ENCODE measurements at places on chromosomes 2 and 18. TPM values are rescaled to one million over a fixed set of nuclear protein-coding genes. Genes with fewer than 3 reads are reported as not detected.

DNA sequence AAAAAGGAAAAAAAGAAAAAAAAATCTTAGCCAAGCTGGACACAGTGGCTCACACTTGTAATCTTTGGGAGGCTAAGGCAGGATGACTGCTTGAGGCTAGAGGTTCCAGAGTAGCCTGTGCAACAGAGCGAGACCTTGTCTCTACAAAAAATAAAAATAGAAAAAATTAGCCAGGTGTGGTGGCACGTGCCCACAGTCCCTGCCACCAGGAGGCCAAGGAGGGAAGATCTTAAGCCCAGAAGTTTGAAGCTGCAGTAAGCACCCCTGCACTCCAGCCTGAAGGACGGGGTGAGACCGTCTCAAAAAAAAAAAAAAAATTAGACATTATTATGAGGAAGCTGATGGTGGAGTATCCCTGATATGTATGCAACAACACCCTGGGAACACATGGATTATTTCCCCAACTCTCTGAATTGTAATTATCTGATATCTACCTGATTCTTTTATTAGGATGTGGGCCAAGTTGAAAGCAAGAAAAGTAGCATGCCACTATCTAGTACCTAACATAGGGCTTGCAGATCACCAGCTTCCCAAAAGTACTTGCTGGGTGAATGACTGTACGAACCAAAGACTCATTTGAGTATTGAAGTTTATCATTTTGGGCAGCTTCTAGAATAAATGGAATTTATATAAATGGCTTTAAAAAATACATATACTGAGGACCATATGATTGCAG is 140.9 kb downstream of the TCF4 start:
- no peak for DNase-seq

DNA sequence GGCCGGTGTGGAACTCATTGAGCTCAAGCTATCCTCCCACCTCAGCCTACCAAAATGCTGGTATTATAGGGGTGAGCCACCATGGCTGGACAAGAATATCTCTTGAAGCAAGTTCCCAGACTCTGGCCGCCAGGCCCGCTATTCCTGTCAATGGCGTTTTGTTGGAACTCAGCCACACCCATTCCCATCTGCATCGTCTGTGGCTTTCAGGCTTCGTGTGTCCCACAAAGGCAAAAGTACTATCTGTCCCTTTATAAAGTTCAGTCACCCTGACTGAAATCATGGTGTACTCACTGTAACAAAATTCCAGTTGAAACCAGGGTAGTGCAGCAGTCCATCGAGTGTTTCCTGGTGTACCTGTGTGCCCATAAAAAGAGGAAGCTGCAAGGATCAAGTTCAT is 96.7 kb downstream of the SH3BP4 start:
- DNase-seq, result no peak

Gene SPRED2
- 43.9 TPM for total RNA-seq

GRCh38 chr2:46778511-46778910 is 137.1 kb downstream of the MCFD2 start:
- no peak for DNase-seq

Gene APOB
- 0.53 TPM for total RNA-seq

DNA sequence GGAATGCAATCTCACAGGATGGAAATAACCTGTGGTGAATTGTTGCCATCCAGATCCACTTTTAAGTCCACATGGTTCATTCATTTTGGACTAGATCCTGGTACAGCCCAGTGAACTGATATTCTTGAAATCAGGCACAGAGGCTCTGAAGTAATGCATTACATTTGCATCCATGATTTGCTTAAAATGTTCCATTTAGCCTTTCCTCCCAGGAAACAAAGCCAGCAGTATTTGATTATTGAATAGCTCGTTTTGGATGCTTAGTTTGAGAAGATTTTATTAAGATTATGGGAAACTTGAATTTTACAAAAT is 995.8 kb upstream of the CDH2 start:
- DNase-seq, result no peak

Gene OSBPL1A
- total RNA-seq, result 50.6 TPM

Gene OTOS
- total RNA-seq, result not detected

Gene CNTNAP5
- not detected for total RNA-seq

DNA sequence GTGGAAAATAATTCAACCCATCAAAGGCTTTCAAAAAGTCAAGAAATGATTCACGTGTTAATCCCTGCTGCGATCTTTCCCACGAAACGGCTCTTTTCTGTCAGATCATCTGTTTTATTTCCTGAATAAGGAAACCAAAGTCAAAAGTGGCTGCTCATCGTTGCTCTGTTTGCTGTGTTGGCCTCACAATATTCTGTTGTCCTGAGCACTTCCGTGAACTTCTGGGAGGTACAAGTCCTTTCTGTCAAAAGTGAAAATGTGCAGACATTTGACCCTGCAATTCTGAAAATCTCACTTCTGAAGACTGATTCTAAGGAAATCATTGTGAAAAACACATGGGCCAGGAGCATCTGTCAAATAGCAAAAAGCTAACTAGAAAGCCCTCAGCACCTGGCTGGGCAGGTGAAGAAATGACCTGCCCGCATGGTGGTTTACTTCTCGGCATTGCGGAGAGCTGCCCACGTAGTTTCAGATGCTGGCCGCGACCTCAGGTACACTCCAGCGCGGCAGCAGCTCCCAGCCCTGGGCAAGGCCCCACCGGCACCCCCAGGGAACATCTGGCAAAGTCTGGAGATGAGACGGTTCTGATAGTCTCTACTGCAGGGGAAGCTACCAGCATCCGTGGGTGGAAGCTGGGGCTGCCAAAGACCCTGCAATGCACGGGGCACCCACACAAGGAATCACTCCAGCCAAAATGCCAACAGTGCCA is 31.9 kb upstream of the GPC1 start:
- no peak for DNase-seq

DNA sequence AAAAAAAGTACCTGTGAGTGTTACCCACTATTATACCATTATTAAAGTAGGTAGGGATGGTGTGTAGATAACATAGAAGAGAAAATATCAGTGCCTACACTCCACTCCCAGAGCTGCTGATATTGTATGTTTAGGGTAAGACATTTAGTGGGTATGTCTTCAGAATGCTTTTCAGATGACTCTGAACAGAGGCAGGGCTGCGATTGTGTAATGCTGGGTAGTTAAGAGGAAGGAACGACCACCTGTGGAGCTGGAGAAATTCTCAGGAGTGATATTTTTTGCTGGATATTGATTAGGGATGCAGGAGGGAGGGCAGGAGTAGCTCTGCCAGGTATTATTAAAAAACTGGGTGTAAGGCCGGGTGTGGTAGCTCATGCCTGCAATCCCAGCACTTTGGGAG is 2.8 kb downstream of the CNOT11 start:
- DNase-seq, result no peak

DNA sequence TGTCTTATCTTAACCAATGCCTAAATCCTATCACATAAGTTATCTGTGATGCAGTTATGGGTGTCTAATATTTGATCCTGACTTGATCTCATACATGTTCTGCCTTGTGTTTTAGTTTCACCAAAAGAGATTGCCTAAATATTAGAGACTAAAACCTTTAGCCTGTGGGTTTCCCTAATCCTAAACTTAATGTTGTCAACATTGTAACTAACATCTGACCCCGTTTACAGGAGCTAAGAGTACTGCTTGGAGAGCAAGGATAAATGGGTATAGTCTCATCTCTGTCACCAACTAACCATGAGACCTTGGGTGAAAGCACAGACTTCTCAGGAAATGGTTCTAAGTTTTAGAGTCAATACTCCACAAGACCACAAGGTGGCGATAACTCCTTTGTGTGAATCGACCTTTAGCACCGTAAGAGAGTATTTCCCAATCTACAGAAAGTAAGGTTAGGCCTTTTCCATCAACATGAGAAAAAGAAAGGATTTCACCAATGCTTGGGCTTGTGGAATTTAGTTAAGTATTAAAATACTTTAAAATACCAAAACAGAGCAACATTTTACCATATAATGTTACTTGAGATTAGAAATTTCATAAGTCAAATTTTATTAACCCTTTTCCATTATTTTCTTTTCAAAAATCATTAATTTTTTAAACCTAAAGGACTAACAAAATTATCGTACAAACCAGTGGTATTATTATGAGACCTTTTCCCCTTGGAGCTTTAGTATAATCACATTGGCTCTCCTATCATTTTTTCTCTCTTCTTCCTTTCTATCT is 60.5 kb downstream of the G6PC2 start:
- no peak for DNase-seq

- peak; percentile 66 for DNase-seq
These were observed 59.5 kb downstream of the ABCG8 start for GRCh38 chr2:43898134-43898837.

- DNase-seq, result no peak
These were observed 77.9 kb downstream of the EML6 start for GRCh38 chr2:54801352-54801751.

Gene GFPT1
- 59.9 TPM for total RNA-seq

DNA sequence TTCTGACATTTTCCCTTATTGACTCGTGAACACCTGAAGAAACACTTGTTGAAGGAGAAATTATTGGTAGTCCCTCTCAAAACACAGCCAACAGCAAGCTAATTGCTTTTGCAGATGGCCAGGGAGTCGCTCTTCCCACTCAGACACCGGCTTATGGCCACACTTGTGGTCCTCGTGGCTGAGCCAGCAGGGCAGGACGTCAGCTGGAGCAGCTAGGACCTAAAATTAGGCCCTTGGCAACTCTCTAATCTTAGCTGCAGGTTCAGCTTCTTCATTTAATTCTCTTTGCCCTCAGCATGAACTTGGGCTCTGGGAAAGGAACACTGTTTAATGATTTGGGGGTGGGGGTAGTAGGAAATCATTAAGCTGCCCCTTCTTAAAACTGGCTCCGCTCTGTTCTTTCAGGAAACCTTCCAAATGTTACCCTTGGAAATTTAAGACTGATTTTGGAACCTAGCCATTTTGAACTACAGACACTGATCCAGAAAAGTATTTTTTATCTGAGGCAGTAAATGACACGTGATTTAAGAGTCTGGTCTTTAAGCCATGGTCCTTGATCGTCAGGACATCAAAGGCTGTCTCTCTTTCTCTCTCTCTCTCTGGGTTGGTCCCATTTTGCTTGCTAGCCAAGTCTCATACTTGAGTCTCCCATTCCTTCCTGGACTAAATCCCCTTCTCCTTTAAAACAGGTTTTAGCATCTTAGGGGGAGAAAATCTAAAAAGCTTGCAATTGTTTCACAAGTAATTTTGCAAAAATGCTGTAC is 77.5 kb downstream of the CDK15 start:
- DNase-seq, result no peak

- no peak for DNase-seq
These were observed 62.8 kb downstream of the DCC start for GRCh38 chr18:52402814-52403213.

DNA sequence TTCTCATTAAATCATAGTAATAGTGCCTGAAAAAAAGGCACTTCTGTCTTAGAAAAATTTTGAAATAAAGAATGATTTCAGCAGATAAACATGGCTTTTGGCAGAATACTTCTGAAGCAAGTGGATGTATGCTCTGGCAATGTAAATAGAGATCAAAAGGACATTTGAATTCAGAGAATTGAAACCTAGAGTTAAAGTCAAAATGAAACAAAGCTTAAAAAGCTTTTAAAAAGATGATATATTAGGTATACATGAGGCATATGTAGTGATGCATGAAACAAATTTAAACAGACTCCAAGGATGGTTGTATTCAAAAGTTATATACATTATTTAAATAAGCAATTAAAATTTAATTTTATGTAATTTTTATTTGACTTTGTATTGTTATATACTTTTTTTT is 1344.5 kb upstream of the TMEFF2 start:
- no peak for DNase-seq

DNA sequence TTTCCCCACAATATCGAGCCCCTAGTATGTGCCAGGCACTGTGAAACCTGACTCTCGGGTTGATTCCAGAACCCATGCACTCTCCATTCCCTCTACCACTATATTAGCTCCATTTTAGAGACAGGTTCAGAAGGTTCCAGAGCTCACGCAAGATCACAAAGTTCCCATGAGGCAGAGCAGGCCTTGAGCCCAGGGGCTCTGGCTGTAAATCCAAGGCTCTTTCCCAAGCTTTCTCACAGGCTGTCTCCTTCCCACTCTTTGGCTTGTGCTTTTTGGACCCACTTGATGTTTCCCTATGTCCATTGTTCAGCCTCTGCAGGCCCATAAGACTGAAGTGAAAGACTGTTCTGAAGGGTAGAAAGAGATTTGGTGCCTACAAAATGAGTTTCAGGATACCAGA is 15.7 kb downstream of the KIAA2012 start:
- no peak for DNase-seq

DNA sequence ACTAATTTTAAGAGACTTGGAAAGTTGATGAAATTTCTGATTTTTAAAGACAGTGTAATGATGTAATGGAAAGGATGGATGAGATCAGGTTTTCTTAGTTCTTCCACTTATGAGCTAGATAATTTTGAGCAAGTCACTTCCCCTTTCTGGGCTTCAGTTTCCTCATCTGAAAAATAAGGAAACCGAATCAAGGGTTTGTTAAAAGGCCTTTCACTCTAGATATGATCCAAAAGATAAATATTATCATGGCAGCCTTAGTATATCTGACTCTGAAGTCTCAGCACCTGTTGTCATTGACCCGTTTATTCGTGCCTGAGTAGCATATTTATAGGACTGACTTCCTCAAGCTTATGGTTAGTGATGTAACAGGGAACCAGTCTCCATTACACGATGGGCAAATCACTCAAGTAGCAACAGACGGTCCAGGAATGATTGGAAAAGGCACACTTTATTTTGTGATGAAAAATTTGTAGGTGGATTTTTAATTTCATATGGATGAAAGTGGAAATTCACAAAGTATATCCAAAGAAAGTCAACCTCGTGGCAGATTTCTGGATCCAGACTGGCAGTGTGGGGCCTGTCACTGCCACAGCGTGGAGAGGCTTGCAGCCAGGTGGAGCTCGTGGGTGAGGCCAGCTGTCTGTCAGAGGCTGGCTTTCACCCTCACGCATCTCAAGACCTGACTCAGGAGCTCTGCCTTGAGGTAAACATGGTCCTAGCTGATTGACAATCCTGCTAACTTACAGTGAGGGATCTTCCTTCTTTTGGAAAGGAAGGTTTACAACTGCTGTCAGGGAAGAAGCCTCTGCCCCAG is 137.9 kb upstream of the CXCR4 start:
- DNase-seq, result no peak

GRCh38 chr18:56709463-56709862 is 58.3 kb downstream of the WDR7 start:
- no peak for DNase-seq

- DNase-seq, result no peak
These were observed 52.7 kb downstream of the CCDC68 start for GRCh38 chr18:54906331-54907185.

GRCh38 chr18:69978732-69979715 is 31.4 kb upstream of the CD226 start:
- DNase-seq, result no peak

DNA sequence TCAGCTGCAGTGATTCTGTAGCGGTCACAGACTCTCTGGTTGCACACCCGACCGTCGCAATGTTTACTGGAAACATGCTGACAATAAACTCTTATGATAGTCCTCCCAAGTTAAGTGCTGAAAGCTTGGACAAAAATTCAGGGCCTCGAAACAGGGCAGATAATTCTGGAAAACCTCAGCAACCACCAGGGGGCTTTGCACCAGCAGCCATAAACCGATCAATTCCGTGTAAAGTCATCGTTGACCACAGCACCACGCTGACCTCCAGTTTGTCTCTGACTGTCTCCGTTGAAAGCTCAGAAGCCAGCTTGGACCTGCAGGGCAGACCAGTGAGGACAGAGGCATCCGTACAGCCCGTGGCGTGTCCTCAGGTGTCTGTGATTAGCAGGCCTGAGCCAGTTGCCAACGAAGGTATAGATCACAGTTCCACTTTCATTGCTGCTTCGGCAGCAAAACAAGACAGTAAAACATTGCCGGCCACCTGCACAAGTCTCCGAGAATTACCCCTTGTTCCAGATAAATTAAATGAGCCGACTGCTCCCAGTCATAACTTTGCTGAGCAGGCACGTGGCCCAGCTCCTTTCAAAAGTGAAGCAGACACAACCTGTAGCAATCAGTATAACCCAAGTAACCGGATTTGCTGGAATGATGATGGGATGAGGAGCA is 166.1 kb downstream of the ASXL3 start:
- DNase-seq, result no peak

Data from lower lobe of right lung (tissue), 2 donors.